ENCODE measurements at places on chromosomes 2 and 18.

DNA sequence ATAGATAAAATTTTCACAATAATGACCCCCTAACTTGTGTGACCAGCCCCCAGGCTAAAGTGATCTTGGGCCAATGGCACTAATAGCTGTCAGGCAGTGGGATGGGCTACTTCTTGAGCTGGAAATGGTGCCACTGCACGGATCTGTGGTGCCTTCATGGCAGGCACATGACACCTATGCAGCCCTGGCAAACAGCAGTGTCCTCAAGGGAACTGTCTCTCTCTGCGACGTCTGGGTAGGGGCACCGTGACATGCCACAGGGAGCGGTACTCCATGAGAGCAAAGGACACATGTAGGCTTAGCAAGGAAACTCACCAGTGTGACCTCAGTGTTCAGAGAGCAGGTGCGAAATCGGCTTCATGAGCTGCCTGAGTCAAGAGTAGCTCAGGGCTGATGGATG, 161.7 kb upstream of the TWIST2 start:
- no peak for DNase-seq

GRCh38 chr2:74530239-74531187, 780 bp downstream of the HTRA2 start:
- DNase-seq = peak; percentile 71

- no peak for DNase-seq
These were observed 425.3 kb downstream of the THSD7B start for GRCh38 chr2:137190411-137191195.

- DNase-seq = peak; percentile 70
These were observed 57.6 kb downstream of the SLC4A3 start for GRCh38 chr2:219684721-219685689.

- no peak for DNase-seq
These were observed 176.1 kb upstream of the DLGAP1 start for GRCh38 chr18:4631239-4631638.

- DNase-seq = no peak
These were observed 96.5 kb downstream of the EHBP1 start for GRCh38 chr2:62801814-62802523.

DNA sequence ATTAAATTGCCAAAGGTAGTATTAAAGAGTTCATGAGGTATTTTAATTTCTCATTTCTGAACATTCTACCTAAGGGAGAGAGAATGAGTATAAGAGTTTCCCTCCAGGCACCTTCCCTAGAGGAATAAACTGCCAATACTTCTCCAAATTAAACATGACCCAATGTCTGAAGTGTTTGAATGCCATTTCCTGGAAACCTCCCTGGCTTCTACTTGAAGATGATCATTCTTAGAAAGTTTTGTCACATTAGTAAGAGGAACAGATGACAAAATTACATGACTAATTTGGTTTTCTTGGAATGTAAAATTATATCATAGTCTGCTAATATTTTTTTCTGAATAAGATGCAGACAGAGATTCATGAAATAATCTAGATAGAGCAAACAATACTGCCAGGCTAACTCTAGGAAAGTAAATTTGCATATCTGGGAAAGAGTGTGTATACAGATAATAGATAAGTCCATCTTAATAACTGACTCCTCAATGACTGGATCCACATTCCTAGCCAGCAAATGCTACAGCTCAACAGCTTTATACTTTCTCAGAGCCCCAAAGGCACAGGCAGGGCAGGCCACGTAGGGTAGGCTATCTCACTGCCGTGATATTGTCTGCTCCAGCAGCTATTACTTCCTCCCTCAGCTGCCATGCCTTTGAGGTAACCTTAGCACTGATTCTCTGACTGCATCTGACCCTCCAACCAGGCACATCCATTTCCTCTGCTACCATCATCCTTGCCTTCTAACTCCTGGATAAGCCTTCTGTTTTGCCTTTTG, 630.8 kb upstream of the PIK3C3 start:
- DNase-seq = no peak

DNA sequence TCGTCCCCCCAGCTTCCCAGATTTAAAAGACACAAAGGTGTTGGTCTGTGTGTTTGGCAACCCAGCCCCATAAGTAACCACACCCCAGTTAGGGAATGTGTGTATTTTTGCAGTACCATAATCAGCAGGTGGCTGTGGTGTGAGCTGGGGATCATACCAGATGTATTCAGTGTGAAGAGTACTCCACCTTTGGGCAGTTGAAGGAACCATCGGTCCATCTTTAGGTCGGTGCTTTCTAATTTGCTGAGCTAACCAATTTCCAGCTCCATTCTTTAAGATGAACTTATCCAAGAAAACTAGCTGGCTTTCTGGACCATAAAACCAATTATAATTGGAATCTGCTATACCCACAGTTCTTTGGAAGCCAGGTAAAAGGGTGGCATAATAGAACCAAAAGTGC, 3.2 kb downstream of the DSEL start:
- no peak for DNase-seq

GRCh38 chr2:84805250-84805958, 75.5 kb downstream of the TRABD2A start:
- no peak for DNase-seq

DNA sequence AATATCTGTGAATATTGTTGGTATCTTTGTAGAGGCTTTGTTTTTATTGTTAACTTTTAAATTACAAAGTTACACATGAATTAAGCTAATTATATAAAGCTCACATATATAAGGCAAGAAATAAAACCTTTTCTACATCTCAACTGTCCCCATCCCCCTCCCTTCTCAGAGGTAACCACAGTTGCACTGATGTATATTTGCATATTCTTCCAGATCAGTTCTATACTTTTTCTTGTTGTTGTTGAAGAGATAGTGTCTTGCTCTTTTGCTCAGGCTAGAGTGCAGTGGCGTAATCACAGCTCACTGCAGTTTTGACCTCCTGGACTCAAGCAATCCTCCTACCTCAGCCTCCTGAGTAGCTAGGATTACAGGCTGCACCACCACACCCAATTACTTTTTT, 36.0 kb upstream of the CDC42EP3 start:
- no peak for DNase-seq

GRCh38 chr2:55314985-55315384, 46.0 kb upstream of the MTIF2 start:
- no peak for DNase-seq

DNA sequence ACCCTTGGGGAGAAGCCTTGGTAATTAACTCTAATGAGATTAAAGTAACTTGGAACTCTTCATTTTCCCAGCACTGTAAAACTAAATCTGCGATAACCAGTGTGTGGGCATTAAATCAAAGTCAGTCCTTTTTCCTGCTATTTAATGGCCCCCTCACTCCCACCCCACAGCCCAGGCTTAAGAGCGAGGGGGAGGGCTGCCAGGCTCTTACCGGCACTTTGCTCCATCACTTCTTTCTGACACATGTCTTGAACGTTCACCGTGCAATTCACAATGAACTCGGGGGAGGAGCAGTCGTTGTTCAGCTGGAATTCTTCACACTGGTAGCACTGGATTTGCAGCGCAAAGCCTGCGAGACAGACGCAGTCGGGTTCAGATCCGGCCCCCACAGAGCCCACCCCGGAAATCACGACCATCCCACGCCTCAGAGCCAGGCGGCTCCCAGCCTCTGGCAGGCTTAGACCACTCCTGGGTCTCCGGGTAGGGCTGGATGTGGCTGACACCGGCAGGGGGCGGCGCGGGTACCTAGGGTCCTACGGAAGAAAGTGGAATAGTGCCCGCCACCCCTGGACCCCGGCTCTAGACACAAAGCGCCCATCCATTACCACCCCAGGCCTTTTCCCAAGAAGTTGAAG, 1.7 kb downstream of the LYPD1 start:
- DNase-seq = no peak

DNA sequence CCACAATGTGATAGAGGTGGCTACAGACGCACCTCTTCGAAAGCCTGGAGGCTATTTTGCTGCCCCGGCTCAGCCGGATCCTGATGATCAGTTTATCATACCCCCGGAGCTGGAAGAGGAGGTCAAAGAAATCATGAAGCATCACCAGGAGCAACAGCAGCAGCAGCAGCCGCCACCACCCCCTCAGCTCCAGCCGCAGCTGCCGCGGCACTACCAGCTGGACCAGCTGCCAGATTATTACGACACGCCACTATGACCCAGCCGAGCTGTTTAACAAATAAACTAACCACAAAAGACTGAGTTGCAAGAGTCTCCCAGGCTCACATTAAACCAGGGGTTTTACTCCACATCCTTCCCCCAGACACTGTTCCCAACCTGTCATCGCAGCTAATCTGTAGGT, 263.8 kb downstream of the PHLPP1 start:
- DNase-seq = no peak

GRCh38 chr2:78077633-78078032, 555.5 kb upstream of the LRRTM4 start:
- DNase-seq = no peak

DNA sequence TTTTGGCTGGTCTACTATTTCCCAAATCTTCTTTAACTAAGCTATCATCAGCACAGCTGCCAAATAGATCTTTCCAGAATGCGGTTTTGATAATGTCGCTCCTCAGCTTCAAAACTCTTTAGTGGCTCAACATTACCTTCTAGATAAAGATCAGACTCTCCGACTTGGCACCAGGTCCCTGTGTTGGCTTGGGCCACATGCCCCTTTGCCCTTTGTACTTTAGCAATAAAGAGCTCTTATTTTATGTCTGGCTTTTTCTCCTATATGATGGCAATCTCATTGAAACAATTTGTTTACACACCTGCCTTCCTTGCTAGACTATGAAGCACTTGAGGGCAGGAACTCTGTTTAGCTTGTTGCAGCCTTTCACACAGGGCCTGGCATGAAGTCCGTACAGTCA, 128.9 kb upstream of the GATA6 start:
- DNase-seq = no peak

GRCh38 chr18:44802508-44802907, 121.8 kb downstream of the SETBP1 start:
- DNase-seq = no peak

Data from activated T-cell treated with anti-CD3 and anti-CD28 coated beads, Interleukin-2, amount 50 U/mL, for 72 hours (primary cell).